Kidney capillary endothelial cell (primary cell): ENCODE measurements at places on chromosomes 7 and 10.

DNA sequence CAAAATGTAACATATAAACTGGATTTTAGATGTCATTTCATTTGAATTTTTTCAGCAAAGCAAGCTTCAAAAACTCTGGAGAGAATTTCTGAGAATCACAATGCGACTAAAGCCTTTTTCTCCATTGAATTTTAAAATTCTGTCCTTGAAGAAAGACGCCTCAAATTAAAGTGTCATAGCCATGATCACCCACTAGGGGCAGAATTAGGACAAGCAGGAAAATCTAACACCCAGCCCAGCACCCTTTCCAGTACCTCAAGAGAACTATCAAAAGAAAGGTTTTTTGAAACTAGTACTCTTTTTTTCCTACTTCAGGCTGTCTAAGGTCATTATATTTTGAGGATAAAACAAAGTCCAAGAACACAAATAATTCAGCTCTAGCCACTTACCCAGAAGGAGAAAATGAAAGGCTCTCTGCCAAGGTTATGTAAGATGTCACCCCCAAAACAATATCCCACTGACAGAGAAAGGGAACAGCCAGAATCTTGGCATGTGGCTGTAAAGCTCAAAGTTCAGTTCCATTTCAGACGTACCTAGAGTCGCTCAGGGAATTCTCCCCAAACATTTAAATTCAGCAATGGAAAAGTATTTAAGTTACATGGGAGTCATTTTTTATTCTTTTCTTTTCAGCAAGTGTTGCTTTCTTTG, 299.4 kb downstream of the SNX13 start:
- DNase-seq, result peak; percentile 16

- no peak for DNase-seq
Measured at GRCh38 chr7:36088966-36089365, 64.1 kb upstream of the EEPD1 start.

DNA sequence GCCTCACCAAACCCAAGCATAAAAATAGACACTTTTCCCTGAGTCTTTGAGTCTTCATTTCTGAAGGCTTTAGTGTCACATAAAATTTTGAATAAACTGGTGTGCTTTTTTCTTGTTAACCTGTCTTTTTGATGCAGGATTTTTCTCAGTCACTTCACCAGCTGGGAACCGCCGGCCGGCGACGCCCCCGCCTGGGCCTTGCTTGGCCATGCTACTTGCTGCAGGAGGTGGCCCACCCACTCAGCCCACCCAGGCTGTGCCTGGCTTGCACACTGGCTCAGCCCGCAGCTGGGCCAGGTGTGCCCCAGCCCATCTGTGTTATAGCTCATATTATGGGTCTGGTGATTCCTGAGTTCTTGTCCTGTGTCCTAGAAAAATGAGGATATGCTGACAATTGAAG, 247.4 kb upstream of the CACNA2D1 start:
- no peak for DNase-seq

DNA sequence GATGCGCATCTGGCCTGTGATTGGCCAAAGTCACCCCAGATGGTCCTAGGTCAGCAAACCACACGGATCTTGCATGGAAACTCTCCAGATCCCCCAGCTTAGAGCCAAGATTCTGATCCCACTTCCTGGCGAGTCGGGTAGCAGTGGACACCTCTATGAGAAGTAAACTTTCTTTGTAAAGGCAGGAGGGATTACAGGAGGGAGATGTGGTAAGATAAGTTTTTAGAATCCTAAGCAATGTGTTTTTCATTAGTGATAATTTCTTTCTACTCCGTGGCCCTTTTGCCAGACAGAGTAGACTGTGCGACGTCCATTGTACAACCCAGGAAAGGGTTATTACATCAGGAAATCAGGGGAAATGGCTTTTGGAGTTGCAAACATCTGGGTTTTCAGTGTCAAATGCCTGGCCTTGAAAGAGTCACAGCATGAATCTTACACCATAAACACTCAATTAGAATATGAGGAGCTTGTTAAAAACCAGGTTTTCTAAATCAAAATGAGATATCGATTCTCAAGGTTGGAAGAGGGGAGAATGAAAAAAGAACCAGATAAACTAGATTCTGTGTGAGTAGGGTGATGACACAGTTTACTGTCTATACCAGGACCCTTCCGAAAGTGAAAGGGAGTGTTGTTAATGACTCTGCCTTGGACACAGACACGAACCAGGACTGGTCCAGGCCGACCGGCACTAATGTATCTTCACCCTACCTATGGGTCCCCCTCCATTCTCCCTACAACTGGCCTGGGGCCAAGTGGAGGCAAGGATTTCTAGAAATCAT, 61.9 kb upstream of the WAC start:
- no peak for DNase-seq

GRCh38 chr10:51897560-51897959, 198.2 kb upstream of the CSTF2T start:
- DNase-seq, result no peak

GRCh38 chr10:49631975-49632374, 18.1 kb downstream of the CHAT start:
- DNase-seq, result no peak

DNA sequence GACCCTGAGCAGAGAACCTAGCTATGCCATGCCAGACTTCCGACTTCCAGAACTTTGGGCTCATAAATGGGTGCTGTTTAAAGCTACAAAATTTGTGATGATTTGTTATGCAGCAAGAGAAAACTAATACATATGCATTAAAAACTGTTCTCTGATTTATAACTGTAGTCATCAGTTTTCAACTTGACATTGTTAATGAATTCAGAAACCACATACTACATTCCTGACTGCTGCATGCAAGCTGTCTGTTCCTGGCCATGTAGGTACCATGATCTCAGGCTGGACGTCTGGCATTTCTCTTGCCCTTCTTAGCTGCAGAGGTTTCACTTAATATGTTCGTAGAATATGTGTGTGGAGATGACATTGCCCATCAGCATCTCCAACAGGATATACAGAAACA, 28.4 kb downstream of the MKX start:
- DNase-seq, result no peak

GRCh38 chr10:114749510-114749909, 72.1 kb upstream of the FHIP2A start:
- DNase-seq, result no peak

DNA sequence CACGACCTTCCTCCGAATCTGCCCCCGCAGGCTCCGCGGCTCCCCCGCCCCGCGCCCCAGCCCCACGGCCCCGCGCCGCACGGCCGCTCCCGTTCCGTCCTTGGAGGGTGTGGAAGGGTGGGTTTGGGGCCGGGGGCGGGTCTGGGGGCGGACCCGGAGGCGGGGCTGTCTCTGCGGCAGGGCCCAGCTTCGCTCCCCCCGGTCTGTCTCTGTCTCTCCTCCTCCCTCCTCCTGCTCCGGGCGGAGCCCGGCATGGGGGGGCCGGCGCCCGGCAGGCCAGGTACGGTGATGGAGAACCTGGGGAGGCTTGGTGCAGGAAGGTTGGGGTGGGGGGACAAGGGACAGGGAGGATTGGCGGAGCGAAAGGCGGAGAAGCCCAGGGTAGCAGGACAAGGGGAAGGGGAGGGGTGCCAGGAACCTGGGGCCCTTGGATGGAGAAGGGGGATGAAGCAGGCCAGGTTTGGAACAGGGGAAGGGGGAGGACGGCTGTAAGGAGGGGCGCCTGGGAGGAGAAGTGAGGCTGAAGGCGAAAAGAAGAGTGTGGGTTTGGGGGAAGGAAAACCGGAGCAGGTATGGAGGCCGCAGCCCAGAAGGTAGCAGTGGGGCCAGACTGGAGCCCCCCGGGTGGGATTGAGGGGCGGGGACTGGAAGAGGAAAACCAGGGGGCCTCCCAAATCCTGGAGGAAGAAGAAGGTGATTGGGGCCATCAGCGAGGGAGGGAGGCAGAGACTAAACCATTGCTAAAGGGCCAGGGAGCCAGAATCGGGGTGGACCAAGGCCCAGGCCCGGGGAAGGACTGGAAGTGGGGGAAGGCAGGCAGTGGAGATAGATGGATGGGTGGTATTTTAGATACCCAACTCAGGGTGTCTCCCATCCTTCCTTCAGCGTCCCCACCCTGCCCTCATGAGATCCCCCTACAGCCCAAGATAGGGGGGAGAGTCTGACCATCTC, at the start of gene NYAP1:
NYAP1 (plus strand) TSS at position 206 of the 951 bp plus-strand sequence. CDS start 1,385 bp downstream, outside the sequence.
- no peak for DNase-seq

GRCh38 chr7:87213811-87214210, 5.7 kb downstream of the TMEM243 start:
- no peak for DNase-seq

- DNase-seq, result no peak
Measured at GRCh38 chr7:121369462-121369861, 26.6 kb downstream of the FAM3C start.

GRCh38 chr10:133489816-133490588, 36.3 kb downstream of the SCART1 start:
- DNase-seq, result no peak

GRCh38 chr10:102167861-102168260, 15.7 kb downstream of the NOLC1 start:
- DNase-seq, result no peak
